Activated CD4-positive, alpha-beta memory T cell treated with anti-CD3 and anti-CD28 coated beads for 36 hours (primary cell): ENCODE measurements at places on chromosomes 2 and 18. TPM values are rescaled to one million over a fixed set of nuclear protein-coding genes. Genes with fewer than 3 reads are reported as not detected.

The HOXD3 gene
- not detected for total RNA-seq

The APLF gene
- 3.0 TPM for total RNA-seq

The CCDC150 gene
- 13.9 TPM for total RNA-seq

The CCT7 gene
- 541 TPM for total RNA-seq

The DPY30 gene
- 89.2 TPM for total RNA-seq

The SGPP2 gene
- 20.8 TPM for total RNA-seq

The CNGA3 gene
- total RNA-seq: not detected

The VSNL1 gene
- total RNA-seq: not detected

The ASB18 gene
- total RNA-seq: not detected

The NEURL3 gene
- 1.1 TPM for total RNA-seq

The CDH20 gene
- 0.10 TPM for total RNA-seq

The ABCG5 gene
- not detected for total RNA-seq

The TRPM8 gene
- not detected for total RNA-seq

The THADA gene
- 39.0 TPM for total RNA-seq

The LDLRAD4 gene
- total RNA-seq: 30.1 TPM

The CD28 gene
- total RNA-seq: 285 TPM

The C2orf72 gene
- total RNA-seq: 0.55 TPM

The CAD gene
- total RNA-seq: 102 TPM

The PIEZO2 gene
- total RNA-seq: not detected
